ENCODE measurements at places on chromosomes 11 and 22. TPM values are rescaled to one million over a fixed set of nuclear protein-coding genes. Genes with fewer than 3 reads are reported as not detected.

DNA sequence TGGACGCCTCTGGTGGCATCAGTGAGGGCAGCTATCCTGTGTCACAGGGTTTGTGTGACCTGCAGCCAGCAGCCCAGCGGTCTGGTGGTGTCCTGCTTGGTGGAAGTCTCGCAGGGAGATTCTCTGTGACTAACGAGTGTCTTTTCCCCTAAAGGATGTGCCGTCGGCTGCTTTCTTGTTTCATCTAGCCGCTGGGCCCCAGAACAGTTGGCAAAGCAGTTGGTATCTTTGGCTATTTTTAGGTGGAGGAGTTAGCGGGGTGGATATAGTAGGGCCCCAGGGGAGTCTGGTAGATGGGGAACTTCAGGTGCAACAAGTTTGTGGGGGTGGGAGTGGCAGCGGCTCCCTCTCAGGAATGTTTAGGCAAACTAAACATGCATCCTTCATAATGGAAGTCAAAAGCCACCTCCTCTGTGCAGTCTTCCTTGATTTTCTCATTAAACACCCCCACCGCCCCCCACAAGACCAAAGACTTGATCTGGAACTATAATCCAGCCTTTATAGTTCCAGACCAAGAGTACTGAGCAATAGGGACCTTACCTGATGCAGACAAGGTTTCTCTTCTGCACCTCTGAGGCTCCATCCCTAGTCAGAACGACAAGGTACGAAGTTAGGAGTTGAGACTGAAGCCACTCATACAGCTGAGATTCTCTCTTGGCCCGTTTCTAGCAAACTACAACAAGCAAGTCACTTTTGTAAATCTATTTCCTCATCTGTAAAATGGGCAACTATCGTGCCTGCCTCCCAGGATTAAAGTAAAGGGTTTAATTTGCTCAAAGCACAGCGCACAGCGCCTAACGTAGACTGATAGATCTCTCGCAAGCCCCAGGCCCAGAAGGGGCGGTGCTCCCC, 1.1 kb upstream of the PELI3 start:
- peak overlapping the region; percentile 76 for H3K27ac ChIP-seq
- peaks cover 3% of the 10 kb centered on the region for H3K4me1 ChIP-seq
- no peaks in the 10 kb centered on the region for H3K36me3 ChIP-seq
- no peak for DNase-seq

GRCh38 chr11:133955945-133956421, 785 bp downstream of the IGSF9B start:
- no peaks in the 10 kb centered on the region for H3K27me3 ChIP-seq
- no peaks in the 10 kb centered on the region for H3K36me3 ChIP-seq
- peak overlapping the region; percentile 75 for H3K27ac ChIP-seq
- peak overlapping the region; percentile 48 for H3K4me3 ChIP-seq
- DNase-seq: no peak

The MDK gene
- 164 TPM for total RNA-seq

The CARD18 gene
- total RNA-seq: not detected

- no peak overlapping the region for H3K4me3 ChIP-seq
- no peaks in the 10 kb centered on the region for H3K4me1 ChIP-seq
- no peaks in the 10 kb centered on the region for H3K36me3 ChIP-seq
- DNase-seq: no peak
Measured at GRCh38 chr11:6321961-6322362, 1.7 kb upstream of the CAVIN3 start.

DNA sequence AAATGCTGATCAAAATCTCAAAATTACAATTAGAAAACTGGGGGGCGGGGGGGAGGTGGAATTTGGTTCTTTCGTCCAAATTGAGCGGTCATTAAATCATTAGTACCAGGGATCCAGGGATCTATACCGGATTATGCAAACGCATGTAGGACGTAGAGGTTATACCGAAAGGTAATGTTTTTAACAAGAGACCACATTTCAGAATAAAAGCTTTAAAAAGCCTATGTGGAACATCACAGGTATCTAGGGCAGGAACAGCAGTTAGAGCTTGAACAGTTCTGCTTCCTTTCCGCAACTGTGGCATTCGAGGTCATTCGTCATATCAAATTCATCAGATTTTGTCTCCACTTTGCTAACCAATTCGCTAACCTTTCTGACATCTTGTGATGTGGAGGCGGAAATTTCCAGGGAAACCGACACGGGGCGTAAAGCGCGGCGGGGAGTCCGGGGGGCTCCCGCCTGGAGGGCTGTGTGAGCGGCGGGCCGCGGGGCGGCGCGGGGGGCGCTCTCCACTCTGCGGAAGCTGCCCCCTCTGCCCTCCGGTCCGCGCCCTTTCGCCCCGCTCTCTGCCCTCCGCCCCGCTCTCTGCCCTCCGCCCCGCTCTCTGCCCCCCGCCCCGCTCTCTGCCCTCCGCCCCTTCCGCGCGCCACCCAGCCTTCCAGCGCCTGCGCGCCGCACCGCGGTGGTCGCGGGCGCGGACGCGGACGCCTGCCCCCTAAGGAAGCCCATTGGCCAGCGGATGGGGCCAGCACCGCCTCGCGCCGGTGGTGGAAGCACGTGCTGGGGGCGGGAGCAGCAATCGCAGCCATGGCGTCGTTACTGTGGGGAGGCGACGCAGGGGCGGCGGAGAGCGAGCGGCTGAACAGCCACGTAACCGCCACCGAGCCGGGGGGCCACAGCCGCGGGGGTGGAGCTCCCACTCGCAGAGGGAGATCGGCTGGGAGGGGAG, at the start of gene DDX25:
TSS of gene DDX25 (plus strand) at position 798 of the 949 bp plus-strand sequence. CDS start at position 808, 10 bp downstream.
- H3K36me3 ChIP-seq: no peaks in the 10 kb centered on the region
- DNase-seq: no peak
- peak within 1 kb of the TSS; percentile 18 for H3K4me3 ChIP-seq
- H3K27me3 ChIP-seq: no peaks in the 10 kb centered on the region
- H3K4me1 ChIP-seq: peaks cover 6% of the 10 kb centered on the region

DNA sequence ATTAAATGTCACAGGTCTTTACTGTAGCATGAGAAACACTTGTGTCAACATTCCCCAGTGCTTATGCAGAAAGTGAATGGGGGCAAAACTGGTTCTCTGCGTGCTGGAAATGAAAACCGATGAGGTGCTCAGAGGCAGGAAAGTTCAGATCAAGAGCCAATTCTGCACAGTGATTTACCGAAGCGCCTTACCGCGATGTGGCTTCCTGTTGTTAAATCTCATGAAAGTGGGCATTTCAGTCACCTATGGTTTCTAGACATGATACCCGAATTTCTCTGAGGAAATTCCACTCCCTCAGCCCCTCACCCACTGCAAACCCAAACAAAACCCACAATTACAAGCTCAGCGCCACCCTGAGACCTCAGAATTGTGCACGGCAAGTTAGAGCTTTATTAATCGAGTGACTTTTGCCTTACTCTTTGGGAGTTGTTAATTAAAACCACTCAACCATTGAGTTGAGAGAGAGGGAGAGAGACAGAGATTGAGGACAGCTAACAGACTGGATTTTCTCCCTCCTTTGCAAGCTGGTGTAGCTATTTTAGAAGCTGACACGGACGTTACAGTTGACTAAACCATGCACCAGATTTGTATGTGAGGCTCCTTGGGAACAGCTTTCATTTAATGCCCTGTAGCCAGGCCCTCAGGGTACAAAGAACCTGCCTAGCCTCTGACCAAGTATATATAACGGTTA, 196.4 kb downstream of the DBX1 start:
- no peaks in the 10 kb centered on the region for H3K4me1 ChIP-seq
- DNase-seq: no peak
- H3K4me3 ChIP-seq: no peak overlapping the region
- no peaks in the 10 kb centered on the region for H3K36me3 ChIP-seq
- no peaks in the 10 kb centered on the region for H3K27me3 ChIP-seq

All from prostate gland (tissue), 2 donors.